C1 segment of cervical spinal cord (tissue), 14 donors: ENCODE measurements at places on chromosomes 11 and 22.

DNA sequence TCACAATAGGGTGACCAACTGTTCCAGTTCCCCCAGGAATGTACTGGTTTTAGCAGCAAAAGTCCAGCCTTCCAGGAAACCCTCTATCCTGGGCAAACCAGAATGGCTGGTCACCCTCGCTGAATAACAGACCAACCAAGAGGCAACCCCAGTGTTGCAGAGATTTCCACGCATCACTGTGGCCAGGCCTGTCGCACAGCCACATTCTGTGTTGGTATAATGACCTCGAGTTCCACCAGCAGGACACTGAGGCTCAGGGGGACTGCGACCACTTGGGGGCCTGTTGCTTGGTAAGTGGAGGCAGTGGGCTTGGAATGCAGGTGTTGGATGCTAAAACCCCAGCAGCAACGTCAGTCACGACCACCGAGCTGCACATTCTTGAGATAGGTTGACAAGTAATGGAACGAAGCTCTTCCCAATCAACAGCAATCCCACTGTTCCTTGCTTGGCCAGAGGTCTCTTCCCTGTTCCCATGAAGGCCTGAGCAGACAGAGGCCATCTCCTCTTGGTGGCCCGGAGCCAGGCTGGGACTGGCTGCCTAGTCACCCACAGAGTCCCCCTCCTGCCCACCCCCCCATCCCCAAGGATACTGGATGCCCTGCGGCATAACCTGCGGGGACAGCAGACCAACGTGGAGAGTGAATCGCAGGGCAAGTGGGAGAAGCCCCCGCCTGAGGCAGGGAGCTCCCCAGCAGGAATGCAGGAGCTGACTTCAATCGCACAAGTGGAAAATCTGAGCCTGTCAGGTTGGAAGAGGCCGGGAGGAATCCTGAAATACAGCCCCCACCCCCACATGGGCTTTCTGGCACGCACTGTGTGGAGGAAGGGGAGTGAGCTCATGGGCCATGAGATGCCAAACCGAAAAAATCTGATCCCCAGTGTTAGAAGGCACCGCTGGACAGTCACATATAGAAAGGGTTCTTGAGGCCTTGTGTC lies 43.4 kb upstream of the MN1 start:
- DNase-seq, result no peak

- no peak for DNase-seq
These were observed 32.6 kb downstream of the USH1C start for GRCh38 chr11:17511571-17511970.

DNA sequence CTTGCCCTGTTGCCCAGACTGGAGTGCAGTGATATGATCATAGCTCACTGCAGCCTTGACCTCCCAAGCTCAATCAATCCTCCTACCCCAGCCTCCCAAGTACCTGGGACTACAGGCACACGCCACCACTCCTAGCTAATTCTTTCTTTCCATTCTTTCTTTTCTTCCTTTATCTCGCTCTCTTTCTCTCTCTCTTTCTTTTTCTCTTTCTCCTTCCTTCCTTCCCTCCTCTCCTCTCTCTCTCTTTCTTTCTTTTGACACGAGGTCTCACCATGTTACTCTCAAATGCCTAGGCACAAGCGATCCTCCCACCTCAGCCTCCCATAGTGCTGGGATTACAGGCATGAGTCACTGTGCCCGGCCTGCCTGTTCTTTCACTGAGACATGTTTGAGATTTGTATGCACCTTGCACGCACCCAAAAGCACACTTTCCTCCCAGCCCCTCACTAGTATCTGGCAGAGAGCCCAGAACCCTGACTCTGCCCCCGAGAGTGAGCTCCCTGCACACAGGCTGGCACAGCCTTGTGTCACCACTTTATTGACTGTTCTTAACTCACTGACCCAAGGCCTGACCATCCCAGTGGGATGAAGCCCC lies 56.8 kb downstream of the CD6 start:
- DNase-seq, result no peak

DNA sequence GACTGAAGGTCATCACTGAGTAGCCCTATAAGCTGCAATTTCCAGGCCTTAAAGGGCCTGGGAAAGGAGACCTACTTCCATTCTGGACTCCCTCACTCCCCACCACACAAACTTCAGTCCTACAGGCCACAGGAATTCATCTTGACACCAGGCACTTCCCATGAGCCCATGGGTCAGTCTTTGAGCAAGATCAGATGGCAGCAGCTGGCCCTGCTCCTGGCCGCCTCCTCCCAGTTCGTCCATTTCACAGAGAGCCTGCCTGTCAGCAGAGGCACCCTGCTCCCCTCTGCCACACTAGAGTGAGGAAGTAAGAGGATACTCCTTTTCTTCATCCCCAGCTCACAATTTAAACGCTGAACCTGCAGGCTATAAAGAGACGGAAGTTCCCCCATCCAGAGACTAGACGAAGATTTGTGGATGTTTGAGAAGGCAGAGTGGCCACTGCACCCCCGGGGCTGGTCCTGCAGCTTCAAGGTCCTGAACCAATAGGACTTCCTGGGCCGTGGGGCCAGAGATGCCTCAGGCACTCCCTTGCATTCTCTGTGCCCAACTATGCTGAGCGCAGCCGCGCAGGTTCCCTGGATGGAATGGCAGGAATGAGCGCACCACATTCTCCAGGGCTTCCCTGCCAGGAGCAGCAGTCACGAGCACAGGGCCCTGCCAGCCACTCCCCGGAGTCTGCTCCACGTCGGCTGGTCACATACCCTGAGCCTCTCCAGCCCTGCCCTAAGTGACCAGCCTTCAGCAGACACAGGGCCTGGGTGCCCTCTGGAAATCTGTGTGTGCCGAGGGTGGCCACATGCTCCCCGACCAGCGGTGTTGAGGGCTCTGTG lies 33.5 kb upstream of the BID start:
- no peak for DNase-seq

GRCh38 chr22:39097098-39098020 lies at the start of gene APOBEC3H:
Gene APOBEC3H (plus strand): TSS chr22:39097244. CDS start chr22:39100279, 3,035 bp downstream.
- no peak for DNase-seq

GRCh38 chr22:43852573-43853327 lies 9.6 kb downstream of the SULT4A1 start:
- no peak for DNase-seq

- DNase-seq, result no peak
These were observed 57.3 kb upstream of the SLN start for GRCh38 chr11:107769189-107769588.

DNA sequence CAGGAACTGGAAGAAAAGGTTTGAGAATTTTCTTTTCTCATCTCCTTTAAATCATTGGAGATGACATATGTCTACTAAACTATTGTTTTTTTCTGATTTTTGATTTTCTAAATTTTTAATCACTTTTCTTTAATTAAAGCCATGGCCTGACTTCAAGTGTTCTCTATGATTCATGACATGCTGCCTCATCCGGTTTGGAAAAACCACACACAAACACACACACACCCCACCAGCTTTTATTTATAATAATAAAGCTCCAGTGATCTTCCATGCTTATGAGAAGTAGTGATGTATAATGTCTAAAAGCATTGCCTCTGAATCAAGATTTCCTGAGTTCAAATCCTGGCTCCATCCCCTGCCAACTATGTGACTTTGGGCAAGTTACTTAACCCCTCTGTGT lies 179.2 kb downstream of the SPON1 start:
- no peak for DNase-seq

GRCh38 chr11:2128130-2128510 lies 11.1 kb downstream of the IGF2 start:
- no peak for DNase-seq

DNA sequence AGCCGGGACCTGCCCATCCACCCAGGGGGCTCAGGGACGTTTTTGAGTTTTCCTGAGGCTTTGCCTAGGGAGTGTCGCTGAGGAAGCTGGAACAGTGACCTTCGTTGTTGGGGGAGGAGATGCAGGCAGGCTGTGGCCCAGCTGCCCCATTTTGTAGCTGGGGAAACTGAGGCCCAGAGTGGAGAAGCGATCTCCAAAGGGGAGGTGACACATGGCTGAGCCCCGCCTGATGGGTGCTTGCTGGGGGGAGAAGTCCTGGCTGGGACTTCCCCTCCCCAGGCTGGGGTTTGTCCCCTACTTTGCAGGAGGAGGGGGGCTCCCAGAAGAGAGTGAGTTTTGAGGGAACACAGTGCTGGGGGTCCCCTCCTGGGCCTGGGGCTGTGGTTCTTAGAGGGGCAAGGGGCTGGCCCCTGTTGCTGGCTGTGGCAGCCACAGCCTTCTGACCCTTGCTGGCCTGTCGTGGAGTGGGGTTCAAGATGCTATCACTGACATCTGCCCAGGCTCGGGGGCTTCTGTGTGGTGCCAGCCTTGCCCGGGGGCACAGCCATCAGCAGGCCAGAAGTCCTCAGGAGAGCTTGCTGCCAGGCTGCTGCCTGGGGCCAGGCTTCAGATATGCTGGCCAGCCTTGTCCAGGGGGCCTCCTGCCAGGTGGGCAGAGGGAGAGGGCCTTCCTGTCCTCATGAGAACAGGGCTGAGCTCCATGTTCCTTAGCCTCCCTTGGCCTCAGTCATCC lies 21.4 kb downstream of the KCNQ1 start:
- DNase-seq, result no peak

GRCh38 chr11:132330515-132330914 lies 960.1 kb downstream of the NTM start:
- DNase-seq, result no peak

DNA sequence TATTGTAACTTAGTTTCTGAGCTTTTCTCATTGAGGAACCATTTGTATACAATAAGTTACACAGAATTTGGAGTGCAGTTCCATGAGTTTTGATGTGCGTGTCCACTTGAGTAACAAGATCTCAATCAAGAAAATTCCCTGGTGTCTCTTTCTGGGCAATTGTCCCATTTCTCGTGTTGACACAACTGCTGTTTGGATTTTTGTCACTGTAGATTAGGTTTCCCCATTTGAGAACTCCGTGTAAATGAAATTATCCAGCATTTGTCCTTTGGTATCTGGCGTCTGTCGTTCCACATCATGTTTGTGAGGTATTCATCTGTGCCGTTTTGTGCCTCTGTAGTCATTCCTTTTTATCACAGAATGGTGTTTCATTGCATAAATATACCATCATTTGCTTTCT lies 547.0 kb downstream of the TBC1D22A start:
- DNase-seq, result no peak

- no peak for DNase-seq
These were observed 4.3 kb upstream of the APOL6 start for GRCh38 chr22:35643991-35644390.

- DNase-seq, result no peak
These were observed 2.0 kb upstream of the OR51S1 start for GRCh38 chr11:4851033-4851432.

GRCh38 chr11:30210357-30210756 lies 20.5 kb upstream of the FSHB start:
- DNase-seq, result no peak
